ENCODE measurements at places on chromosomes 11 and 22. TPM values are rescaled to one million over a fixed set of nuclear protein-coding genes. Genes with fewer than 3 reads are reported as not detected.

DNA sequence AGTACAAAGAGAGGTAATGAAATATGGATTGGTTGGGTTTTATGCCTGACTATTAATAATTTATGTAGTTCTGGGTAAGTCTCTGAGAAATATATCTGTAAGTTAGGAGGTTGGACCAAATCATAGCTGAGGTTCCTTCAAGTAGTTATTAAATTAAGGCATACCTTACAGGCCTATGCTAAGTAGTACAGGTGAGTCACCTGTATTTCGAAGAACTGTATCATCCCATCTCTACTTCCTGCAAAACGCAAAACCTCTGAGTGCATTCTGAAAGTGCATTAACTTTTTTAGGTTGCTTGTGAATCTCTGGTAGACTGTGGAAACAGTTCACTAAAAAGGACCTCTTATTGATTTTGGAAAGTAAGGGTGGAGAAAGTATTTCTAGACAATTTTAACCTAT, 37.1 kb downstream of the APOL5 start:
- DNase-seq, result no peak

SLC43A3 gene
- 20.4 TPM for total RNA-seq

GRCh38 chr11:84583106-84583505, 1044.0 kb downstream of the DLG2 start:
- DNase-seq, result no peak

- peak; percentile 59 for DNase-seq
These were observed 1.8 kb downstream of the ALKBH8 start for GRCh38 chr11:107563702-107564101.
